ENCODE measurements at places on chromosomes 1 and 21.

- DNase-seq = no peak
These were observed 205.2 kb downstream of the ASTN1 start for GRCh38 chr1:176959191-176959820.

- no peak for DNase-seq
These were observed 394.8 kb downstream of the PBX1 start for GRCh38 chr1:164953815-164954214.

DNA sequence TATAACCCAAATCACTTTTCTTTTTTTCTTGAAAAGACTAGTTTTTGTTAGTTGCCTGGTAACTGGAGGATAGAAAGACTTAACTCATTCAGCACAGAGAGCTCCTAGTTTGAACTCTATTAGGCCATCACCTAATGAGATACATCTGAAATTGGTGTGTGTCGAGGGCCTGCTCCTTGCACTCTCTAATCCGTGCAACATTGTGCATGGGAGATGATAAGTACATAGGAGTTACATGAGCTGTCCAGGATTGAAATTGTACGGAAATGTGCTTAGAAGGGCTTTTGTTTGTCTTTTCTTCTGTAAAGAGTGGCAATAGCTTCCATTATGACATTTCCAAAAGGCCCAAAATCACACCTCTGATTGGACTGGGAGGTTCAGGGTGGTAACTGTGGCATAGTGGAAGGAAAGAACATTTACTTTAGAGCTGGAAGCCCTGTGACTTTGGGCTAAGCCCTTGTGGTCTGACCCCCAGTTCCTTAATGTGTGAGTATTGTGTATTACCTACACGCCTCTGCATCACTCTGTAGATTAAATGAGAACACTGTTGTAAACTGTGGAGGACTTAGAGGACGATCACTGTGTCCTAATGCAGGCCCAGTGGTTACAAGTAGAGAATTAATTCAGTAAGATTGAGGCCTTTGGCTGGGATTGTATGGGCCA is 71.2 kb downstream of the FGGY start:
- DNase-seq = no peak

- DNase-seq = no peak
These were observed 38.3 kb downstream of the NCF2 start for GRCh38 chr1:183551924-183552323.

DNA sequence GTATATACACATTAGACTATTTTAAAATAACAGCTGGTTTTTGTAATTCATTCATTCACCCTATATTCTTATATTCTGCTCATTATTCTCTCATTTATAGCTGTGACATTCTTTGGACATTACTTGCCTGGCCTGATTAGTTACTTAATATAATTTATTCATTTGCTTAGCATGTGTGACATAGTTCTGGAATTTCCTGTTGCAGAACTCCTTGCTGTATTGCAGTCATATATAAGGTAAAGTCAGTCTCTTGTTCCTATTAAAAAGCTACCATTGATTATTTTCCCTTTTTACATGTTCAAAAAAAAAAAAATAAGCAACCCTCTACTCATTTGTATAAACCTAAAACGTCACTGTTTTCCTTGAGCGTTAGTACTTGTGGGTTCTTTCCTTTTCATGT is 23.9 kb downstream of the GNAT2 start:
- no peak for DNase-seq

GRCh38 chr1:7298145-7298544 is 473.0 kb upstream of the VAMP3 start:
- no peak for DNase-seq

GRCh38 chr1:29429656-29430055 is 193.3 kb downstream of the PTPRU start:
- no peak for DNase-seq

DNA sequence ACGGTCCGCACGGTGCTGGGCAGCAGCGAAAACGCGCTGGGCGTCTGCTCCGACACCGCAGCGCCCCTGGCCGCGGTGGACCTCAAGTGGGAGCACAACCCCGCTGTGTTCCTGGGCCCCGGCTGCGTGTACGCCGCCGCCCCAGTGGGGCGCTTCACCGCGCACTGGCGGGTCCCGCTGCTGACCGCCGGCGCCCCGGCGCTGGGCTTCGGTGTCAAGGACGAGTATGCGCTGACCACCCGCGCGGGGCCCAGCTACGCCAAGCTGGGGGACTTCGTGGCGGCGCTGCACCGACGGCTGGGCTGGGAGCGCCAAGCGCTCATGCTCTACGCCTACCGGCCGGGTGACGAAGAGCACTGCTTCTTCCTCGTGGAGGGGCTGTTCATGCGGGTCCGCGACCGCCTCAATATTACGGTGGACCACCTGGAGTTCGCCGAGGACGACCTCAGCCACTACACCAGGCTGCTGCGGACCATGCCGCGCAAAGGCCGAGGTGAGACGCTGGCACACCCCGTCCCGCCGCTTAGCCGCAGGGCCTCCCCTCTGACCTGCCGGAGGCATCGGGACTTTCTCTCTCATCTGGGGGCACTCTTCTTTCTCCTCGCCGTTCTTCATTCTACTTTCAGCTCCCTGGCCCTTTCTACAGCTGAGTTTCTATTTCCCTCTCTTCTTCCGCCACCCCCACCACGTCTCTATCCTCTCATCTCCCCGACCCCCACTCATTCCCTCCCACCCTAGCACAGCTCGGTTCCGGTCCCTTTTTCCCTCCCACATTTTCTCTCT is 1.0 kb downstream of the NPR1 start:
- no peak for DNase-seq
